ENCODE measurements at places on chromosomes 6 and 20.

DNA sequence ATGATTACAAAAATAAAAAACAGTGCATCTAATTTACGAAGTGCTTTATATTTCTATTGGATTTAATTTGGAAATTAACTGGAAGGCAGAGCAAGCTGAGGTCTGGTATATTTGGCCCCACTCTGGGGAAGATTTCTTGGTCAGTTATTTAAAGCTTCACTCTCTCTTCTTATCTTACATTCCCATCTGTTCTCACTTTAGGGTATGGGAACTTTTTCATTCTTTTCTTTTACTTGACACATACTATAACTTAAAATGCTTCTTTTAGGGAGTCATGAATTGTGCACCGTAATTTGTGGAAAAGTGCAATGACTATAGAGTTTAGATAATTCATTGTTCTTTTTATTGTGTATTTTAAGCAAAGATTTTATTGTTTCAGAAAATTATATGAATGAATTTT is 170.4 kb downstream of the BCKDHB start:
- no peak overlapping the region for H3K27ac ChIP-seq
- no peaks in the 10 kb centered on the region for H3K27me3 ChIP-seq
- H3K4me3 ChIP-seq: no peak overlapping the region
- no peaks in the 10 kb centered on the region for H3K4me1 ChIP-seq
- H3K36me3 ChIP-seq: no peaks in the 10 kb centered on the region

DNA sequence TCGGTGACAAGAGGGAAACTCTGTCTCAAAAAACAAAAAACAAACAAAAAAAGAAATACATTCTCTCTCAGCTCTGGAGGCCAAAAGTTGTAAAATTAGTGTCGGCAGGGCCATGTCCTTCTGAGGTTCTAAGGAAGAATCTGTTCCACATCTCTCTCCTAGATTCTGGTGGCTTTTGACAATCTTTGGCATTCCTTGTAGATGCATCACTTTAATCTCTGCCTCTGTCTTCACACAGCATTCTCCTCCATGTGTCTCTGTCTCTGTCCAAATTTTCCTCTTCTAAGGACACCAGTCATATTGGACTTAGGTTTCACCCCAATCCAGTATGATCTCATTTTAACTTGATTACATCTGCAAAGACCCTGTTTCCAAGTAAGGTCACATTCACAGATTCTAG is 9.1 kb downstream of the PPP2R5D start:
- H3K4me3 ChIP-seq: no peak overlapping the region
- DNase-seq: no peak
- H3K27me3 ChIP-seq: no peaks in the 10 kb centered on the region
- no peak overlapping the region for H3K27ac ChIP-seq
- H3K36me3 ChIP-seq: peaks cover 3% of the 10 kb centered on the region

DNA sequence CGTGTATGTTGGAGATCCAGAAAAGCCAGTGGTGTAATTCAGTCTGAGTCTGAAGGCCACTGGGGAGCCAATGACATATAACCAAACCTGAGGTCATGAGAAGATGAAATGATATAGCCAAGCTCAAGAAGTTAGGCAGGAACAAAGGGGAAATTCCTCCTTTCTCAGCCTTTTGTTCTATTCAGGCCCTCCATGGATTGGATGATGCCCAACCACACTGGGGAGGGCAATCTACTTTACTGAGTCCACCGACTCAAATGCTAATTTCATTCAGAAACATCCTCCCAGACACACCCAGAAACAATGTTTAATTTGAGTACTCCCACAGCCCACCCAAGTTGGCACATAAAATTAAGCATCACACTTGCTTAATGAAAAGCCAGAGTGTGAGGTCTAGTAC is 183.6 kb downstream of the GJA1 start:
- H3K36me3 ChIP-seq: no peaks in the 10 kb centered on the region
- no peak overlapping the region for H3K4me3 ChIP-seq
- H3K4me1 ChIP-seq: no peaks in the 10 kb centered on the region
- no peaks in the 10 kb centered on the region for H3K27me3 ChIP-seq

GRCh38 chr6:139883776-139884175 is 509.3 kb upstream of the CITED2 start:
- DNase-seq: no peak
- H3K27ac ChIP-seq: no peak overlapping the region
- peaks cover 10% of the 10 kb centered on the region for H3K4me1 ChIP-seq
- no peaks in the 10 kb centered on the region for H3K36me3 ChIP-seq

GRCh38 chr20:11509776-11510175 is 407.9 kb upstream of the BTBD3 start:
- no peak overlapping the region for H3K4me3 ChIP-seq
- no peaks in the 10 kb centered on the region for H3K27me3 ChIP-seq
- H3K27ac ChIP-seq: no peak overlapping the region
- no peaks in the 10 kb centered on the region for H3K36me3 ChIP-seq

DNA sequence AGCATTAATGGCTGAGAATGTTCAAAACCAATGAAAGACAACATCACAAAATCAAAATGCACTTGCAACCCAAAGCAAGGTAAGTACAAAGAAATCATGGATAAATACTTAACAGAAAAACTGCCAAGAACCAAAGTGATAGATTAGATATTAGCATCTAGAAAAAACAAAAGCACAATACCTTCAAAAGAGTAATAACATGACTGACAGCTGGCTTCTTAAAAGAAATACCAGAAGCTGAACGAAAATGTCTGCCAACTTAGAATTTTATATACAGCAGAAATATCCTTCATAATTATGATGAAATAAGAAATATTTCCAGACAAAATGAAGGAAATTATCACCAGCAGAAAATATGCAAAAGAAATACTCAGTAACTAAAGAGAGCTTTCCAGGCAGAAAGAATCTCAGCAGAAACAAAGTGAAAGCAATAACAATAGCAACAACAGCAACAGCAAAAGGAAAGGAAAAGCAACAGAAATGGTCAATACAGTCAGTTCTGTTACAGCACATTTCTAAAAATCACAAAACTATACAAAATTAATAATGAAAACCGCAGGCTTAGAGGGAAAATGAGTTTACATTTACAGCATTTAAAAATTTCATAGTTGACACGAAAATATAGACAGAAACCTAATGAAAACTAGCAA is 121.5 kb upstream of the MAN1A1 start:
- no peaks in the 10 kb centered on the region for H3K4me1 ChIP-seq
- no peak for DNase-seq
- H3K36me3 ChIP-seq: no peaks in the 10 kb centered on the region
- H3K27me3 ChIP-seq: no peaks in the 10 kb centered on the region

DNA sequence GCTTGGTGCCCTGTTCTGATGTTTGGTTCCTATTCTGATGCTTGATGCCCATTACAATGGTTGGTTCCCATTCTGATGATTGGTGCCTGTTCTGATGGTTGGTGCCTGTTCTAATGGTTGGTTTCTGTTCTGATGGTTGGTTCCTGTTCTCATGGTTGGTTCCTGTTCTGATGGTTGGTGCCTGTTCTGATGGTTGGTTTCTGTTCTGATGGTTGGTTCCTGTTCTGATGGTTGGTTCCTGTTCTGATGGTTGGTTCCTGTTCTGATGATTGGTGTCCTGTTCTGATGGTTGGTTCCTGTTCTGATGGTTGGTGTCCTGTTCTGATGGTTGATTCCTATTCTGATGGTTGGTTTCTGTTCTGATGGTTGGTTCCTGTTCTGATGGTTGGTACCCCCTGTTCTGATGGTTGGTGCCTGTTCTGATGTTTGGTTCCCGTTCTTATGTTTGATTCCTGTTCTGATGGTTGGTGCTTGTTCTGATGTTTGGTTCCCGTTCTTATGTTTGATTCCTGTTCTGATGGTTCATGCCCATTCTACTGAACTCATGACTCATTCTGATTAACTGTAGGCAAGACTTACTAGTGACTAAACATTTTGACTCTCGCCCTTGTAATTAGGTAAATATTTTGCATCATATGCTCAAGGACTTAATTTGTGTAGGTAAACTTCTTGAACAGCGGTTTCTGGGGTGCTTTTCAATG is 146.2 kb downstream of the DLL1 start:
- no peaks in the 10 kb centered on the region for H3K27me3 ChIP-seq
- no peak overlapping the region for H3K27ac ChIP-seq
- no peak overlapping the region for H3K4me3 ChIP-seq
- H3K4me1 ChIP-seq: peaks cover 10% of the 10 kb centered on the region
- DNase-seq: no peak

DNA sequence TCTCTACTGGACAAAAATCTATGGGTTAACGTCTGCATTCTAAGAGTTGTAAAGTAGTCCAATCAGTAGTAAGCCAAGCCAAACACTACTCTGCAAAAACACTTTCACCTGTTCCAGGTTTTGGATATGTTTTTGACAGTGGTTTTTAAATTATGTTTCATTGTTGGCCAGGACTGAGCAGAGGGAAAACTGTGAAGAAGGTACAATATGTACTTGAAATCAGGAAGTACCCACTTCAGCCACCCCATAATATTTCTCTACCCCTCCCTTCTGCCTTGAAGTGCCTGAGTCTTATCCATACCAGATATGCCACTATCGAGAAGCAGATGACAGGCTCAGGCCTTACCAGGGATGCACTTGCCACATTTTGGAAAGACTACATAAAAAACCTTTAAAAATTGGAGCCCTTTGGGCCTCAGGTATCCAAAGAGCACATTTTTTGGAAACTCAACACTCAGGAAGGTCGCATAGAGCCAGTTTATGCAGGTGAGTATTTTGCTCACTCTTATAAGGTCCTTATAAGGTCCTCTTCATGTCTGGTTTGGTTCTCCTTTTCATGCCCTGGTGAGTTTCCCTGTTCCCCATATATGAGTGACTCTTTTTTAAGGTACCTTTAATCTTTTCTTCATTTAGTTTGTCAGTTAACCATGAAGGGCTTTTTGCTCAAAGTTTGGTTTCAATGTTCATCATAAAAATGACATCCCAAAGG is 859.3 kb upstream of the FLRT3 start:
- H3K27ac ChIP-seq: peak overlapping the region; percentile 59
- no peaks in the 10 kb centered on the region for H3K27me3 ChIP-seq
- H3K4me1 ChIP-seq: no peaks in the 10 kb centered on the region
- H3K4me3 ChIP-seq: no peak overlapping the region

DNA sequence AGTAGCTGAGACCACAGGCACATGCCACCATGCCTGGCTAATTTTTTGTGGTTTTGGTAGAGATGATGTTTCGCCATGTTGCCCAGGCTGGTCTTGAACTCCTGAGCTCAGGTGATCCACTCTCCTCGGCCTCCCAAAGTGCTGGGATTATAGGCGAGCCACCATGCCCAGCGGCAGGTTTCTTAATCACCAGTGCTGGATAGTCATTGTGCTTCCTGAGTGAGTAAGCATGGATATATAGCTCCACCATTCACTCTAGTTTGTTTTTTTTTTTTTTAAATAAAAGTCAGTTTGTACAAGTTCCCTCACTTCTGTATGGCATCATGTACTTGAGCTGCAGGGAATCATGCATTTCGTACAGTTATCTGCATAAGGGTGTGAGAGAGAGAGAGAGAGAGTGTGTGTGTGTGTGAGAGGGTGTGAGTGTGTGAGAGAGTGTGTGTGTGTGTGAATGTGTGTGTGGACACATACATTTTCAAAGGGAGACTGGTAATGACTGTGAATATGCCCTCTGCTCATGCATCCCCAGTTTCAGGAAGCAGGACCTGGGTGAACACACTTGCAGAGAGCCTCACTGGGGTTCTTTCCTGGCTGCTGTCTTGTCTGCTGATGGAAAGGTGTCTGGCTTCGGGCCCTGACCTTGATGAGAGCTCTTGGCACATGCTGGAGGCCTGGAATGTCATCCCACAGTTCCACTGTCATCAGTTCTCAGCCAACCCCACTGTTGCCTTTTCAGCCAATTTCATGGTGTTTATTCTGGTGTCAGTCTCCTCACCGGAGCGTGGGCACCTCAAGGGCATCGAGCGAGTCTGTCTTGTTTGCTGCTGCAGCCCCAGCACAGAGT is 65.0 kb upstream of the XRN2 start:
- H3K27ac ChIP-seq: no peak overlapping the region
- no peak overlapping the region for H3K4me3 ChIP-seq
- H3K4me1 ChIP-seq: no peaks in the 10 kb centered on the region

Measured in lung (tissue), 17 donors.